Jurkat, Clone E6-1 (cell line): ENCODE measurements at places on chromosomes 7 and 10.

GRCh38 chr10:55002420-55002819 is 201.4 kb upstream of the PCDH15 start:
- DNase-seq = no peak

DNA sequence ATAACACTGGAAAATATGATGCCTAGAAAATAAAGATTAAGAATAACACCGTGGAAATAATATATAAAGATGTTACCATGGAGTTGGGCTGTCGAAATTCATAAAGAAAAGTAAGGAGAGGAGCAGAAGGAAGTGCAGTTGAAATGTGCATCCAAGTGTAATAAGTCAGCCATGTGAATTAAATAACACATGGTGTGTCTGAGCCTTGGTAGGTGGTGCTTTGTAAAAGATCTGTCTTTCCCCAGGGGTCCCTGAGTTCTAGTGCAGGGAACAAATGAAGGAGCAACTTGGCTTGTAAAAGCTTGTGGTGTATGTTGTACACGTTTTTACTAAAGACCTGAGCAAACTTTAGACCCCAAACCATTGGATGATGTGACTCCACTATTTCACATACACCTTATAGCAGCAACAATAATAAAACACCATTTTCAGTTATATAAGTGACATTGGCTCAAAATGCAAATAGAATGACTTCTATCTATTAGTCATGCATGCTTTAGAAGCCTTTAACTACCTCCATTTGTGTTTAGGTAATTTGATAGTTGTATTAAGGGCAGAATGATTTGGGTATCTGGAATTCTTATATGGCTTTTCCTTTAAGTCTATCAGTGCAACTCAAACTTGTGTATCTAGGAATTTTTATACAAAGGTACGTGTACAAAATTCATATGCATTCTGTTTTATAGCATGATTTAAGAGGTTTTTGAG is 11.3 kb downstream of the STARD3NL start:
- DNase-seq = no peak

GRCh38 chr7:151925446-151926335 is 30.6 kb upstream of the GALNTL5 start:
- no peak for DNase-seq

- no peak for DNase-seq
Observed at GRCh38 chr10:110641256-110641655, 2.9 kb upstream of the RBM20 start.

DNA sequence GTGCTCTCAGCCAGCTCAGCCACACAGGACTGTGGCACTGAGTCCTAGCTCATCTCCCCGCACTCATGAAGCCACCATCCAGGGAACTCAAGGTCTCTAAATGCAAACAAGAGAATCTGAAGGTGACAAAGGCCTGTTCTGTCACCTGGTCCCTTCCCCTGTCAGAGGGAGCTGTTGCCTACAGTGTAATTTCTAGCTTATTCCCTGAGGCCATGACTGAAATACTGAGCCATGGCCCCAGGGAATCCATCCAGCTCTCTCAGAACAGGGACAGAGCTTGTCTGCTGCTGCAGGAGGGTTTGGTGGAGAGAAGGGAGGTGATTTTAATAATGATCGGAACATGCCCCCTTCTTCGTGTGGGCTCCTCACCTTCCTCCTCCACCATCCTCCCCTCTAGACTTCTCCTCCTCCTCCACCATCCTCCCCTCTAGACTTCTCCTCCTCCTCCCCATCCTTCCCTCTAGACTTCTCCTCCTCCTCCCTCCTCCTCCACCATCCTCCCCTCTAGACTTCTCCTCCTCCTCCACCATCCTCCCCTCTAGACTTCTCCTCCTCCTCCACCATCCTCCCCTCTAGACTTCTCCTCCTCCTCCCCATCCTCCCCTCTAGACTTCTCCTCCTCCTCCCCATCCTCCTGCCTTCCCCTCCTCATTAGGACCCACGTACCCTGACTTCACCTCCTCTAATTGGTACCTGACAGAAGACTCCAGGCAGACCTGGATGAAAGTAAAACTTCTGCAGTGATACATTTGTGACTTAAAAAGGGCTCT is 338.0 kb upstream of the MKI67 start:
- DNase-seq = peak; percentile 52

DNA sequence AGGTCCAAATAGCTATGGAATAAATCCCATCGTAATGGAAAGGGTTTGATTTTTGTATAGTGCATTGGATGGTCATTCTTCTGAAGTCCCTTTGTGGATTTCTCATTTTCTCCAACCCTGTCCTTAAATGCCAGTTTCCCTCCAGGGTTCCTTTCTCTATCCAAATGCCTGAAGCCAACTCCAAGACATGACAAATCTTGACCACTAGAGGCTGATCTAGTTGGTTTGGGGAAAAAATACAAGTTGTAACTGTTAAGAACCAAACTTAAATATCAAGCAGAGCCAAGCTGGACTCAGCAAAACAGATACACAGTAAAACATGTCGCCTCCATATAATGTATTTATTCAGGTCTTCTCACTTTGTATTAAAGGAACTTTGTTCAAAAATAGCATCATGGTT is 28.7 kb downstream of the FRMD4A start:
- no peak for DNase-seq

- DNase-seq = peak; percentile 10
Observed at GRCh38 chr7:103113164-103113563, 35.7 kb downstream of the NAPEPLD start.

GRCh38 chr10:52335665-52336064 is 21.6 kb downstream of the DKK1 start:
- no peak for DNase-seq

- DNase-seq = no peak
Observed at GRCh38 chr7:82926477-82926876, 236.2 kb downstream of the PCLO start.

GRCh38 chr10:26477501-26477900 is 39.4 kb downstream of the APBB1IP start:
- no peak for DNase-seq
